Fibroblast of skin of right quadriceps (primary cell): ENCODE measurements at places on chromosomes 13 and 19.

- peak; percentile 76 for DNase-seq
Measured at GRCh38 chr19:16336571-16336970, 11.9 kb downstream of the KLF2 start.

GRCh38 chr19:20078581-20079031 lies 806 bp downstream of the ZNF90 start:
- peak; percentile 34 for DNase-seq

GRCh38 chr19:2096034-2096479 lies at the start of gene MOB3A:
Gene MOB3A, minus strand, starts transcription at chr19:2096326. Its CDS starts 17,766 bp downstream, at chr19:2078560.
- peak; percentile 96 for DNase-seq

GRCh38 chr13:105471673-105472072 lies 1063.8 kb downstream of the EFNB2 start:
- peak; percentile 62 for DNase-seq

DNA sequence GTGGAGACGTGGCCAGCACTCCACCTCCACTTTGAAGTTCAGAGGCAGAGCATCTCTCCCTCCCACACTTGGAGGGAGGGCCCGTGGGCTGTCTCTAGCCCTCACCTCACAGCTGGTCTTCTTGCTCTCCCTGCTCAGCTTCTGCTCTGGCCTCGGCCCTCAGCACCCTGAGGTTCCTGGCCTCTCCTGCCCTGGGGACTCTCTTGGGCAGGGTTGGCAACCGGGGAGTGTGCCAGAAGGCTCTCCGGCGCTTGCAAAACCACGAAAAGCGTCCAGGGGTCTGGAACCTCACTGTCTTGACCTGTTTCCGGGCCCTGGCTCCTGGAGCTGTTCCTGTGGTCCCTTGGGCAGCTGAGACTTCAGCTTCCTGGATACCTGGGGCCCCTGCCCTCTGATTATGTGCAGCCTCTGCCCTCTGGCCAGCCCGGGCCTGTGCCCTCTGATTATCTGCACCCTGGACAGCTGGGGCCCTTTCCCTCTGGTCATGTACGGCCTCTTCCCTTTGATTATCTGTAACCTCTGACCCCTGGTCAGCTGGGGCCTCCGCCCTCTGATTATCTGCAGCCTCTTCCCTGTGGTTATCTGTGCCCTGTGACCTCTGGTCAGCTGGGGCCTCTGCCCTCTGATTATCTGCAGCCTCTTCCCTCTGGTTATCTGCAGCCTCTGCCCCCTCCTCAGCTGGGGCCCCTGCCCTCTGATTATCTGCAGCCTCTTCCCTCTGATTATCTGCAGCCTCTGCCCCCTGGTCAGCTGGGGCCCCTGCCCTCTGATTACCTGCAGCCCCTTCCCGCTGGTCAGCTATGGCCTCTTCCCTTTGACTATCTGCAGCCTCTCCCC lies 2.1 kb downstream of the CCDC8 start:
- DNase-seq: no peak

DNA sequence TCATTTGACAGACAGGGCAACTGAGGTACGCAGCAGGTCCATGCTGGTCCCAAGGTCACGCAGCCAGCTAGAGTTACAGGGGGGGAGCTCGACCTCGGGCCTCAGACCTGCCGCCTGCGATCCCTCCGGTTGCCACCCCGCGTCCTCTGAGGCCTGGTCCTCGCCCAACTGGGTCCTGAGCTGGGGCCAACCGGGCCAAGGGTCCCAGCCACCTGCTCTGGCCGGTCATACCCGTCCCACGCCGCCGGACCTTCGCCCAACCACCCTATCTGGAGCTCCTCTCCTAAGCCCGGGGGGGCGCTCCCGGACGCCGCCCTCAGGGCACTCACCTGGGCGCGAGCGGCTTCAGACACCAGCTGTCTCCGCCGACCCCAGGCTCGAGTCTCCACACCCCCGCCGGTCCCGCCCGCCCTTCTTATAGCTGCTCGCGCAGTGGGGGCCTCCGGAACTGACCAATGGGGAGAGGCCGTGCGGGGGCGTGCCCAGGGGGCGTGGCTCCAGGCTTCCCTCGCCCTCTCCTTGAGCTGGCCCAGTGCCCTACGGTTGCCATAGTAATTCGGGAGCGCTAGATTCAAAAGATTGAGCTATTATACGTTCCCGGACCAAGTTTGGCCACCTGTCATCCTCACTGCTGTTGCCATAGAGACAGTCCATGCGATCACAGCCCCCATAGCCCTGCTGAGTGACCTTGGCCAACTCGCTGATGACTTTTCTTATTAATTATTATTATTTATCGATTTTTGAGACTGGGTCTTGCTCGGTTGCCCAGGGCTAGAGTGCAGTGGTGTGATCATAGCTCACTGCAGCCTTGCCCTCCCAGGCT lies at the start of gene PLIN5:
TSS of gene PLIN5 (minus strand) at position 389 of the 823 bp plus-strand sequence. CDS start 1,150 bp downstream, outside the sequence.
- DNase-seq: peak; percentile 28

- peak; percentile 21 for DNase-seq
Measured at GRCh38 chr13:84917252-84917878, 881.9 kb downstream of the SLITRK6 start.

- DNase-seq: peak; percentile 28
Measured at GRCh38 chr13:112443995-112444311, 67.8 kb downstream of the SPACA7 start.

- DNase-seq: peak; percentile 65
Measured at GRCh38 chr13:42525035-42525504, 48.9 kb upstream of the TNFSF11 start.

GRCh38 chr13:67052550-67053490 lies 177.3 kb downstream of the PCDH9 start:
- no peak for DNase-seq

- DNase-seq: no peak
Measured at GRCh38 chr13:112572366-112572765, 15.6 kb downstream of the TUBGCP3 start.

GRCh38 chr19:16355293-16356043 lies 30.8 kb downstream of the KLF2 start:
- no peak for DNase-seq

DNA sequence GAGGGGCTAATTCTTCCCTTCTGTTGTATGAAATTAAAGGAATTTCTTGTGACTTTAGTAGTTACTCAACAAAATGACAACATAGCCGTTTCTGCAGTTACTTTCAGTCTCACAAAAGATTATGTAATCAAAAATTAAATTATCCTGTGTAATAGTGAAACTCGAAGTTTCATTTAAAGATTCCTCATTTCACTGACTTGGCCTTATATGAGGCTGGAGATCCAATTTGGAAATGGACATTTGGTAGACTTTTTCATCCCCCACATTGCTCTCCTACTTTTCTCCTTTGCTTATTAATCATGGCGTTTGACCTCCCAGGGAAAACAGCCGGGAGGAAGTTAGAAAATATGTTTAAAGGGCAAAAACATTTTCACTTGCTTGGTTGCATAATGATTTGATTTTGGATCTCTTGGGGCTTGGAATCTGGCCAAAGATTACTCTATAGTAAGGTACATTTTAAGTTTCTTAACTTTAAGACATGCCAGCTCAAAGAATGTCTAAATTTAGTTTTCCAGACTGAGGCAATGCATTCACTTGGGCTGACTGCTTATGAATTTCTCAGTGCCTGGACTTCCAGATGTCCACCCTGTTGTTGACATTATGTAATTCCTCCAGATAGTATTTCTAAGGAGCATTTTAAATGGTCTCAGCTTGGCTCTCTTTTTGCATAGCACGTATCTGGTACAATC lies 1364.9 kb upstream of the MIR17HG start:
- peak; percentile 31 for DNase-seq

GRCh38 chr13:65090186-65090585 lies 2139.9 kb downstream of the PCDH9 start:
- DNase-seq: peak; percentile 15

DNA sequence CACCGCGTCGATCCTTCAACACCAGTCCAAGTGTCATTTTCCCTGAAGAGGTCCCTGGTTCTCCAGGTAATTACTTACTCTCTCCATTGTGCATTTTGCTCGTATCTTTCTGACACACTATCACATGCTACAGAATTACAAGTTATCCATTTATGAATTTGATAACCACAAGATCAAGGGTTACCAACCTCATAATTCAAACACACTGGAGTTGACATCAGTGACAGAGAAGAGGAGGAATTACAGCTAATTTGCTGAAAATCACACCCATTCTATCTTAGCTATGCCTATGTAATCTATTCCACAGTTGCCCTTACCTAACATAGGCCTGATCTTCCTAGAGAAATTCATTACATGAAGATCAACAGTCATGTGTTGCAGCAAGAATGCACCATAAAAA lies 14.2 kb downstream of the ZC3H13 start:
- DNase-seq: no peak

DNA sequence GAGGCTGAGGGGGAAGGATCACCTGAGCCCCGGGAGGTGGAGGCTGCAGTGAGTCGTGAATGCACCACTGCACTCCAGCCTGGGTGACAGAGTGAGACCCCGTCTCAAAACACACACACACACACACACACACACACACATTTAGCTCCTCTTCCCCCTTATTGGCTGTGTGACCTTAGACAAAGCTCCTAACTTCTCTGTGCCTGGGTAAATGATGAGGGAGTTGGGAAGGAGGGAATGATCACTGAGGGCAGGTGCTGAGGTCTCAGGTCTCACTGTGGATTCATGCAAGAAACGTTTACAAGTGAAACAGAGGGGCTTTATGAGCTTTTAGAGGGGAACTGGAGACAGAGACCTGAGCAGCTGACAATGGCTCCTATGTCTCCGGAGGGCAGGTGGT lies 16.9 kb upstream of the BCL3 start:
- no peak for DNase-seq

- DNase-seq: no peak
Measured at GRCh38 chr13:108220041-108220440, 1.8 kb downstream of the ABHD13 start.

GRCh38 chr13:33787051-33787591 lies 30.8 kb upstream of the RFC3 start:
- no peak for DNase-seq

DNA sequence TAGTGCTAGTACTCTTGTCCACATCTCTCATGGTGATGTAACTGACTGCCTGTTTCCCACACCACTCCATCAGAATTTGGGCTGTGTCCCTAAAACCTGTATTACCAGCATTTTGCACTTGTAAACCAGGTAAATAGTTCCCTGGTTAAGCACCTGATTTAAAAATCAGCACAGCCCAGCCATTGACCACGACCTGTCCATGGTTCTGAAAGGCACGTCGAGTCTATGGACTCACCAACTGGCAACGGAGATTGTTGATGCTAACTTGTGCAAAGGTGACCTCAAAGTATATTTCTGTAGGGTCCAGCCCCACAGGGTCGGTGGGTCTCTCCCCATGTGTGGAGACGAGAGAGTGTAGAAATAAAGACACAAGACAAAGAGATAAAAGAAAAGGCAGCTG lies 46.7 kb upstream of the ZNF835 start:
- no peak for DNase-seq

- DNase-seq: no peak
Measured at GRCh38 chr19:52635786-52636570, 2.2 kb downstream of the ZNF83 start.

GRCh38 chr19:58521651-58522050 lies 2.0 kb upstream of the ZBTB45 start:
- DNase-seq: no peak

- DNase-seq: no peak
Measured at GRCh38 chr13:112999414-113000177, 30.6 kb downstream of the MCF2L start.

DNA sequence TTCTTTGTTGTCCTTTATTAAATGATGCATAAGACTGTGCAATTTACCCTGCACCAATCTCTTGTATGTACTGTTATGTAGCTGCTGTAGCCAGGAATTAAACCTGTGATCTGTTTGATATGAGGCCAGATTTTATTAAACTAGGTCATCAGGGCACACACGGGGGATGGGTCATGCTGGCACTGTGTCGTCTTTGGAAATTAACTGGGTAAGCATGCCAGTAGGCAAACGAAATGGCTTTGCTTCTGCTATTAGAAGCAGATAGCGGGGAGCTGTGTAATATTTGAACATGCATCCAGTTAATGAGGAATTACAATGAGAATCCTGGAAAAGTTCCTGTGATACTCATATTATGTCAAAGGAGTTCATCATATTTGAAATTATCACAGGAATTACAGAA lies 23.5 kb downstream of the MTUS2 start:
- DNase-seq: no peak
